ENCODE measurements at places on chromosomes 3 and 15. TPM values are rescaled to one million over a fixed set of nuclear protein-coding genes. Genes with fewer than 3 reads are reported as not detected.

- no peak overlapping the region for H3K27ac ChIP-seq
- H3K4me1 ChIP-seq = peaks cover 35% of the 10 kb centered on the region
- no peaks in the 10 kb centered on the region for H3K27me3 ChIP-seq
- no peak overlapping the region for H3K4me3 ChIP-seq
Measured at GRCh38 chr3:46997453-46998091, 18.1 kb downstream of the NBEAL2 start.

The ST3GAL6 gene
- 0.44 TPM for total RNA-seq

The DLEC1 gene
- 4.4 TPM for total RNA-seq

GRCh38 chr15:62612771-62613170, 429.8 kb upstream of the TPM1 start:
- no peak for DNase-seq
- H3K4me3 ChIP-seq = no peak overlapping the region
- no peaks in the 10 kb centered on the region for H3K4me1 ChIP-seq
- no peak overlapping the region for H3K27ac ChIP-seq

The KNSTRN gene
- total RNA-seq = 2.8 TPM

GRCh38 chr3:34793057-34793456, 846.3 kb upstream of the ARPP21 start:
- H3K27me3 ChIP-seq = no peaks in the 10 kb centered on the region
- H3K4me3 ChIP-seq = no peak overlapping the region
- H3K36me3 ChIP-seq = no peaks in the 10 kb centered on the region
- DNase-seq = no peak
- H3K27ac ChIP-seq = no peak overlapping the region
- H3K4me1 ChIP-seq = no peaks in the 10 kb centered on the region

Data from CD4-positive, alpha-beta T cell (primary cell).